Activated naive CD4-positive, alpha-beta T cell treated with anti-CD3 and anti-CD28 coated beads for 36 hours (primary cell): ENCODE measurements at places on chromosomes 12 and 14. TPM values are rescaled to one million over a fixed set of nuclear protein-coding genes. Genes with fewer than 3 reads are reported as not detected.

DNA sequence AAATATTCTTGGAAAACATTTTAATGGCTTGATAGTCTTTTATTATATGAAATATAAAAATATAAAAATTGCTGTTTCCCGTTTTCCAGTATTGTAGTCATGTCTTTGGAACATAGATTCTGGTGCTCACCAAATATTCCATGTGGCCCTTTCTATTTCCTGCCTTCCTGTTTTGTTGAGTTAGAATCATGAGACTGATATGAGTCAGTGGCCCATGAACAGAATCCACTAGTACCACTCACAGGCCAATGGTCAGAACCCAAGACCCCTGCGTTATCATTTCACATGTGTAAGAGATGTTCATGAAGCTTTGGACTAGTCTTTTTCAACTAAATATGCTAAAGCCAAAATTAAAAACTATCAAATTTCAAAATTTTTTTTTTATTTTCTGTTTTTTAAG is 56.9 kb downstream of the BICD1 start:
- no peak for DNase-seq
- H3K36me3 ChIP-seq: peaks cover 5% of the 10 kb centered on the region
- no peaks in the 10 kb centered on the region for H3K27me3 ChIP-seq
- H3K4me1 ChIP-seq: no peaks in the 10 kb centered on the region
- H3K4me3 ChIP-seq: no peak overlapping the region

- no peaks in the 10 kb centered on the region for H3K27me3 ChIP-seq
- no peaks in the 10 kb centered on the region for H3K36me3 ChIP-seq
- no peak overlapping the region for H3K4me3 ChIP-seq
- H3K27ac ChIP-seq: no peak overlapping the region
- no peak for DNase-seq
Observed at GRCh38 chr14:38143170-38143569, 64.5 kb upstream of the SSTR1 start.

DNA sequence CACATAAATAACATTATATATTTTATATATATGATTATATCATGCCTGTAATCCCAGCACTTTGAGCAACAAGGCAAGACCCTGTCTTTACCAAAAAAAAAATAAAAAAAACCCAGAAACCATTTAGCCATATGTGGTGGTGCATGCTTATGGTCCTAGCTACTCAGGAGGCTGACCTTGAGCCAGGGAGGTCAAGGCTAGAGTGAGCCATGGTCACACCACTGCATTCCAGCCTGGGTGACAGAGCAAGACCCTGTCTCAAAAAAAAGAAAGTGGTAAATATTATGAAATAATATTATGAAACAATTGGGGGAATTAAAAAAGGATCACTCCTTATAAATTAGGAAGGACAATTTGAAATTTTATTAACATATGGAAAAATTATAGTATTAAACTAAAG is 16.0 kb downstream of the RAD51B start:
- H3K36me3 ChIP-seq: peaks cover 2% of the 10 kb centered on the region
- no peak for DNase-seq
- no peak overlapping the region for H3K27ac ChIP-seq
- H3K4me1 ChIP-seq: no peaks in the 10 kb centered on the region
- H3K27me3 ChIP-seq: no peaks in the 10 kb centered on the region
- H3K4me3 ChIP-seq: no peak overlapping the region

GRCh38 chr12:71567537-71567936 is 96.1 kb downstream of the ZFC3H1 start:
- peaks cover 8% of the 10 kb centered on the region for H3K27me3 ChIP-seq
- H3K36me3 ChIP-seq: no peaks in the 10 kb centered on the region
- no peak overlapping the region for H3K27ac ChIP-seq
- DNase-seq: no peak
- no peak overlapping the region for H3K4me3 ChIP-seq
- no peaks in the 10 kb centered on the region for H3K4me1 ChIP-seq

- H3K27ac ChIP-seq: no peak overlapping the region
- H3K36me3 ChIP-seq: peaks cover 37% of the 10 kb centered on the region
- no peak for DNase-seq
- H3K4me3 ChIP-seq: no peak overlapping the region
- H3K4me1 ChIP-seq: peaks cover 22% of the 10 kb centered on the region
Observed at GRCh38 chr12:109951751-109952150, 44.4 kb downstream of the GIT2 start.

DNA sequence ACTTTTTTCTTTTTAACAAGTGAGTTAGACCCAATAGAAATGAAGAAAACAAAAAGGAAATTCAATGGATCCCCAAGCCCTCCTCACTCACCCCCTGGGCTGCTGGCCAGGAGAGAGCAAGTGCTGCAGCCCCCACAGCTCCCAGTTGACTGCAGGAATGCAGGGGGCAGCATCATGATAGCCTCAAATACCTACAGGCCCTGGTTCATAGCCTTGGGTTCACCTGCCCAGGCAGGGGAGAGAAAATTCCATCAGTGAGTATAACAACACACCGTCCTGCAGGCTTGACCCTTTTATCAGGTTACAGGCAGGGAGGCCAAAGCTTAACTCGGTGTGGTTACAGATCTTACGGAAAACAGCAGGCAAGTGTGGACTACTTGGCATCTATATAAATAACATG is 76.3 kb downstream of the PHLDA1 start:
- H3K4me1 ChIP-seq: peaks cover 19% of the 10 kb centered on the region
- DNase-seq: no peak
- H3K27ac ChIP-seq: no peak overlapping the region
- no peaks in the 10 kb centered on the region for H3K27me3 ChIP-seq

DNA sequence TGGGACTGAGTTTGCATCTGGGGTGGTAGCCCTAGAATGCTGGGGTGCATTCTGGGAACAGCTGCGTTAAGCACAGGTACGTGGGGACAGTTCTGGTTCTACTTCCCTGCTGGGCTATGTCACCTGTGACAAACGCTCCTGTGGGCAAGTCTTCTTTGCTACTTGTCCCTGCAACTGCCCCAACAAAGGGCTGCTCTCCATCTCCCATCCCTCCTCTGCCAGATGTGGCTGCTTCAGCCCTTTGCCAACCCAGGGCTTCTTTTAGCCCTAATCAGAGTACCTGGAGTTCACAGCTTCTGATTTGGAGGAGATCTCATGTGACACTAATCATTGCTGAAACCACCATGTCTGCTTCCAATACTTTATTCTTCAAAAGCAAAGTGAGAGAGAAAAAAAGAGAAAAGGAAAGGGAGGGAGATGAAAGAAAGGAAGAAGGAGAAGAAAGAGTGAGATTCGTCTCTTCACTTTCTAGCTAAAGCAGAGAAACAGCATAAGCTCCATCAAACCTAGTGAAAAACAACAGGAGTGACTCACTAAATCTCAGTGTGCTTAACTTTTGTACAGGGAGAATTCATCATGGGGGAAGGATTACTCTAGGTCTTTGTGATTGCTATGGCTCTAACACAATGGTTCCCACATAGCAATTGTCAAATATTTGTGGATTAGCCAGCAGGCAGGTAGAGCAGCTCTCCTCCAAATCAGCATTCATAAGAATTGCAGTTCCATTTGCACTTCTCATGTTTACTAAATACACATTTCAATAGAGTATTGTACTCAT is 174.8 kb downstream of the LRIG3 start:
- no peak overlapping the region for H3K4me3 ChIP-seq
- H3K4me1 ChIP-seq: no peaks in the 10 kb centered on the region
- H3K27ac ChIP-seq: no peak overlapping the region
- DNase-seq: no peak
- H3K27me3 ChIP-seq: no peaks in the 10 kb centered on the region
- no peaks in the 10 kb centered on the region for H3K36me3 ChIP-seq

DNA sequence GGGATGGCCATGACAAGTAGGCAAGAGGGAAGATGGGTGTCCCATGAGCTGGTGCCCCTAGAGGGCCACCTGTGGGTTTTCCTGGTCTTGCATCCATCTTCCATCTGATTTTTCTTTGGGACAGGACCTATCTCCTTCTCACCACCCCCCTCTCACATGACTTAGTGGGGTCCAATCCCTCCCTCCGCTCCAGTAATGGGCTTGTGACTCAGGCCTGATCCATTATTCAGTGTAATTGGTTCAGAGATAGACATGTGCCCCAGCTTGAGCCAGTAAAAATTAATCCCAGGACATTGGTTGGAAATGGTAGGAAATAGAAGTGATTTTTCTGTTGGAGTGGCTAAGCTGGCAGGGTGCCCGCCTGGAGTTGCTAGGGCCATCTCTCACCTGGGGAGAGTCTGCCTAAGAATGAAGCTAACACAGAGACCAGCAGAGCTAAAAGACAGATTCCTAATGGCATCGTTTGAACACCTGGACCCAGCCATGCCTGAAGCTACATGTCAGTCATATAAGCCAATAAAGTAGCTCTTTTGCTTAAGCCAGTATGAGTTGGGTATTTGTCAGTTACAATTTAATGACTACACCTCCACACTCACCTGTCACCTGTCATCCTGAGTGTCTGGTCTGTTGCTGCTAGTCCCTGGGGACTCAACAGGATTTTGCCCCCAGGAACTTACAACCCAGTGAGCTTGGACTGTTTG is 14.7 kb downstream of the RASAL1 start:
- no peaks in the 10 kb centered on the region for H3K36me3 ChIP-seq
- no peak overlapping the region for H3K27ac ChIP-seq
- H3K27me3 ChIP-seq: no peaks in the 10 kb centered on the region
- no peak overlapping the region for H3K4me3 ChIP-seq

GRCh38 chr12:19238540-19238939 is 109.0 kb downstream of the PLEKHA5 start:
- H3K27ac ChIP-seq: no peak overlapping the region
- H3K4me3 ChIP-seq: no peak overlapping the region
- peaks cover 2% of the 10 kb centered on the region for H3K27me3 ChIP-seq
- peaks cover 5% of the 10 kb centered on the region for H3K4me1 ChIP-seq

GRCh38 chr14:24246765-24247212 is 4.4 kb upstream of the TINF2 start:
- peaks cover 5% of the 10 kb centered on the region for H3K36me3 ChIP-seq
- H3K4me3 ChIP-seq: peak overlapping the region; percentile 31
- H3K27ac ChIP-seq: peak overlapping the region; percentile 83
- no peaks in the 10 kb centered on the region for H3K27me3 ChIP-seq
- H3K4me1 ChIP-seq: peaks cover 36% of the 10 kb centered on the region

GRCh38 chr12:14399871-14400270 is 34.4 kb downstream of the ATF7IP start:
- DNase-seq: no peak
- H3K36me3 ChIP-seq: peaks cover 39% of the 10 kb centered on the region
- H3K27ac ChIP-seq: peak overlapping the region; percentile 85
- no peaks in the 10 kb centered on the region for H3K27me3 ChIP-seq
- H3K4me3 ChIP-seq: peak overlapping the region; percentile 53

GRCh38 chr14:47103771-47104170 is 452.2 kb upstream of the RPL10L start:
- DNase-seq: no peak
- H3K27ac ChIP-seq: no peak overlapping the region
- H3K27me3 ChIP-seq: no peaks in the 10 kb centered on the region
- H3K36me3 ChIP-seq: no peaks in the 10 kb centered on the region

DNA sequence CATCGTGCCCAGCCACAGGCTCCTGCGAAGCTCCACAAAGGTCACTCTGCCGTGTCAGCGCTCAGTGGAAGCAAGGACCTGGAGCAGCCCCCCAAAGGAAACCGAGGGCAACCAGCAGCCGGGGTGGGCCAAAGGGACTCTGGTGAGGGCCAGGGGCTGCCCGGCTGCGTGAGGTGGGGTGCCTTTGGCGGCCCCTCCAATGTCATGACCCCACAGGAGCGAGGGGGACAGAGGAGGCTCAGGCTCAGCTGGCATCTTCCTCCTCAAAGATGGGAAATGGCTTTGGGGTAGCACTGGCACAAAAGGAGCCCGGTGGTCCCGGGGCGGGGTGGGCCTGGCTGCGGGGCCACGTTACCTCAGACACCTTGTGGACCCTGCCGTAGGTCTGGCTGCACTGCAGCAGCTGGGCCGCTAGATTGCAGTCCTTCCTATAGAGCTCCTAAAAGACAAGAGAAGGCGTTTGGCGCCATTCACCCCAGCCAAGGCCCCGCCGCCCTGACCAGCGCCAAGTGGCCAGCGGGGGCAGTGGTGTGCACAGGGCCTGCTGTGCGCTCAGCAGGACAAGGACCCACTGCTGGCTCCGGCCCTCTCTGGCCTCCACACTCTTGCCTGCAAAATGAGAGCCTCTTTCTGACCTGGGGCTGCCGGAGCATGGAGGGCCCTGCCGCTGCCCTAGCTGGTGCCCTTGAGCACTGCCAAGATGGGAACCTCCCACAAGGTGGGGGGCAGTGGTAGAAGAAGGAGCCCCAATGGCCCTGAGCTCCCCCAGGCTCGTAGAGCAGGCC is 46.9 kb downstream of the BEGAIN start:
- no peak overlapping the region for H3K27ac ChIP-seq
- no peaks in the 10 kb centered on the region for H3K4me1 ChIP-seq
- no peak for DNase-seq

- H3K27ac ChIP-seq: no peak overlapping the region
- DNase-seq: no peak
- no peak overlapping the region for H3K4me3 ChIP-seq
- no peaks in the 10 kb centered on the region for H3K27me3 ChIP-seq
- H3K36me3 ChIP-seq: no peaks in the 10 kb centered on the region
Observed at GRCh38 chr14:63011623-63012022, 33.6 kb downstream of the KCNH5 start.

GRCh38 chr14:76908834-76909233 is 82.6 kb downstream of the LRRC74A start:
- peaks cover 32% of the 10 kb centered on the region for H3K4me1 ChIP-seq
- H3K36me3 ChIP-seq: no peaks in the 10 kb centered on the region
- H3K4me3 ChIP-seq: no peak overlapping the region
- H3K27ac ChIP-seq: peak overlapping the region; percentile 70
- peak; percentile 64 for DNase-seq

DNA sequence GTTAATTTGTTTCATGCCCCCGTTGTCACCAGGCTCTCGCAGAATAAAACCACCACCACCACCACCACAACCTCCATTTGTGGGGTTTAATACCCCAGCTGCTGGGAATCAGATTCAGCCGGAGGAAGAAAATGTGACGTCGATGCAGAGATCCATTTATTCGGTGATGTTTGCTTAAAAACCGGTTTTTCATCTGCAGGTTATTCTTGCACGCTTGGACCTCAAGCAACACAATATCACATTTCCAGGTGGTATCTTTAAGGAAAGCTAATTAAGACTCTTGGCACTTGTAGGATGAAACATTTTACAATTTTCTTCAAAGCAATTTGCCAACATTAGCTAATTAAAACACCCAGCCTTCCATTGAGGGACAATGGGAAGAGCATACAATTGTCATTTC is 39.8 kb downstream of the SPRING1 start:
- no peaks in the 10 kb centered on the region for H3K36me3 ChIP-seq
- H3K4me3 ChIP-seq: no peak overlapping the region
- no peak overlapping the region for H3K27ac ChIP-seq
- H3K4me1 ChIP-seq: peaks cover 8% of the 10 kb centered on the region
- H3K27me3 ChIP-seq: peaks cover 26% of the 10 kb centered on the region

GRCh38 chr12:29582677-29583272 is 85.3 kb upstream of the OVCH1 start:
- peaks cover 1% of the 10 kb centered on the region for H3K27me3 ChIP-seq
- no peak for DNase-seq
- H3K4me3 ChIP-seq: no peak overlapping the region
- H3K4me1 ChIP-seq: no peaks in the 10 kb centered on the region
- H3K27ac ChIP-seq: no peak overlapping the region

GRCh38 chr14:28756269-28756883 is 10.2 kb upstream of the FOXG1 start:
- H3K27ac ChIP-seq: peak overlapping the region; percentile 50

Gene PLBD1
- not detected for total RNA-seq

Gene REP15
- 0.22 TPM for total RNA-seq

Gene ABHD4
- 11.9 TPM for total RNA-seq

Gene DDX47
- 86.6 TPM for total RNA-seq

Gene ABCD2
- total RNA-seq: 8.6 TPM

Gene TC2N
- total RNA-seq: 61.7 TPM

Gene SAMD15
- not detected for total RNA-seq

Gene FAM186B
- 0.12 TPM for total RNA-seq

Gene TAS2R43
- not detected for total RNA-seq

Gene CMKLR1
- not detected for total RNA-seq

Gene APOLD1
- total RNA-seq: 1.3 TPM

Gene TAS2R8
- total RNA-seq: not detected

Gene ZFHX2
- total RNA-seq: 0.36 TPM

Gene PPP1R3E
- total RNA-seq: 15.8 TPM
